ENCODE measurements at places on chromosomes 5 and 9.
A peak's percentile ranks its signal among the peaks of the same experiment; 100 is the strongest.

GRCh38 chr9:116020146-116020545 is 133.4 kb upstream of the PAPPA start:
- no peak for DNase-seq

- DNase-seq: no peak
Observed at GRCh38 chr9:93136011-93136440, 2.0 kb upstream of the NINJ1 start.

DNA sequence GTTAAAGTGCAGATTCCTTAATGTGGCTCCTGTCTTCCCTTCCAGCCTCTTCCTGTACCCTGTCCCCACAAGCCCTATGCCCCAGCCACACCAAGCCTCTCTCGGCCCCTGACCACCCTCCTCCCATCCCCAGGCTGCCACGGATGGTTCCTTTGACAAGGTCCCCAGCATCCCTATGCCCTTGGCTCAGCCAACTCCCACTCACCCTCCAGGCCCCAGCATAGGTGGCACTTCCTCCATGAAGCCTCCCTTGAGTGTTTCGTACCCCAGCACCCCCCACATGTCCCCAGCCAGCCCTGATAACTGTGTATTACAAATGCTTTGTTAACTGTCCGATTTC is 115.5 kb upstream of the TBC1D2 start:
- DNase-seq: no peak

DNA sequence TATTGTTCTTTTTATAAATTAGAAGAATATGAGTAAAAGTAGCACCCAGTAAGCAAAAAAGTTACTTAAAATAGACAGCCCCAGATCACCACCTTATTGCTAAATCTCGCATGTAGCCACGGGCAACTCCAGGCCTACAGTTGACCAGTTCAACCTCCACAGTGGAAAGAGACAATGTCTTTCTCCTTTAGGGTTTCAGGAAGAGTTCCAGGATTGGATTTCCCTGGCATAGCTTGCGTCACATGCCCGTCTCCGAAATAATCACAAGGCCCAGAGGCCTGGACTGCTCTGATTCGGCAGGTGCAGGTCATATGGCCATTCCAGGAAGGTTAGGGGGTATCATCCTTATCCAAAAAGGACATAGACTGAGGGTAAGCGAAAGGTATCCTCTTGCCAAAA is 9.9 kb upstream of the PFDN1 start:
- no peak for DNase-seq

DNA sequence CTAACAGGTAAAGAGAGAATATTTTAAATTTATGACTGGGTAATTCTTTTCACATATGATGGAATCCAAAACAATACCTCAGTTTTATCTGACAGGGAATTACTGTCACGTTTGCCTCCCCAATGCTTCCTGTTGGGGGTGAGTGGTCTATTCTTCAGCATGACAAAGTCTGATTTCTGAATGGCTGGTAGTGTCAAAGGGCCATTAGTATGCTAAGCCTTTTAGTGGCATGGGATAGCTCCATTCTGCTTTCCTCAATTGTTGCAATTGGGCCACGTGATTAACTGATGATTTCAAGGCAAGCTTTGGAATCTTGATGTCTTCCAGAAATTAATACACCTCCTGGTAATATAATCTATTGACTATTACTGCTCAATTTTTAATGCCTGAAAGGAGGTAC is 14.7 kb upstream of the NDUFS4 start:
- no peak for DNase-seq

- DNase-seq: peak; percentile 28
Observed at GRCh38 chr5:37774912-37775483, 64.8 kb downstream of the GDNF start.

DNA sequence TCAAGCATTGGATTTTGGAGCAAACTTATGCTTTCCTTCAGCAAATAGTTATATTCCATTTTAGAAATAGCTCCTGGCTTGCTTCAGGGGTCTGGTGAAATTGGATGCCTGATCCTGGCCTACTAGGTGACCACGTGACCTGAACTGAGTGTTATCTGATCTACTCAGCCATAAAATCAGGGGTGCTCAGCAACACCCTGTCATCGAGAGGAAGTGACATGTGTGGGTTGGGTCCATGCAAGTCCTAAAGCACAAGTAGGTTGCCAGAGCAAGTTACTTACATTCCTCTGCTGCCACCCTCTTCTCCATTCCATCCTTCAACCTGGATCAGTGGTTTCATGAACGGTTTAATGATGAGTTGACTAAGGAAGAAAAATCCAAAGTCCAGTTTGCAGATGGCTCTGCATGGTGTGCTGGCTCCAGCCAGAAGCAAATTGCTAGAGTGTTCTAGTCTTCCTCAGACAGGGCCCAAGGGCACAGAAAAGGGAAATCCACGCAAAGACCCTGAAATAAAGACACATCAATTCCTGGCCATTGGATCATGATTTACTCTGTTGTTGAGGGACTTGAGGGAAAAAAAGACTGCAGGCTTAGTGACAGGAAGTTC is 2.8 kb upstream of the FAM193B start:
- DNase-seq: no peak

GRCh38 chr9:115328228-115328627 is 210.3 kb upstream of the TNC start:
- no peak for DNase-seq

DNA sequence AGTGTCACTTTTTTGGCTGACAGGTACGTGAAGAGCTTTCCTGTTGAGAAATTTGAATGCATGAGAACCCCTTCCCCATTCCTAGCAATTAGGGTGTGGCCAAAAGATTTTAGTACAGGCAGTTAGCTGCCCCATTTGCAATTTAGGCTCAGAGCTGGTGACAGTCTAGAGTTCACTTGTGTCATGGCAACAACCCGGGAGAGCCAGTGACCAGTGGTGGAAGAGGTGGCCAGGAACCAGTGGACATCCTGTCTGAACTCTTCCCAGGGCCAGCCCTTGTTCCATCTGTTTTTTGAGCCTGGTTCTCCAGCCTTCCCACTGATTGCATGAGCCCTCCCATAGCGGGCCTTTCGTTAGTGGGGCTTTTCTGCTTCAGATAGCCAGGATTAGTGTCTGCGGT is 2.5 kb upstream of the NEUROG1 start:
- no peak for DNase-seq

DNA sequence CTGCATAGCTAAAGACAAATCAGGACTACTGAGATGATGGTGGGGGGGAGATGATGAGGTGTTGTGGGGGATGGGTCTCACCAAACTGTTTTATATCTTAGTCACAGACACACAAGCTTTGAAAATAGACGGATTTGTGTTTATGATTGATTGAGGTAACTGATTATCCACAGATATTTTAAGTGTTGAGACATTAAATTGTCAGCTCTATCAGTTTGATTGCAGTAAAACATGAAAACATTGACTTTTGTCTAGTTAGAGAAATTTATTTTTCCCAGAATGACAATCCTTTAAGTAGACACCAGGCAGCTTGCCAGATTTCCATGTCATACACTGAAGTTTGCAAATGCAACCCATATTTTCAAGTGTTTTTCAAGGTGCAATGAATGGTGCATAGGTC is 149.8 kb downstream of the NR2F1-AS1 start:
- DNase-seq: no peak

- DNase-seq: no peak
Observed at GRCh38 chr9:22574740-22575139, 128.1 kb downstream of the DMRTA1 start.

DNA sequence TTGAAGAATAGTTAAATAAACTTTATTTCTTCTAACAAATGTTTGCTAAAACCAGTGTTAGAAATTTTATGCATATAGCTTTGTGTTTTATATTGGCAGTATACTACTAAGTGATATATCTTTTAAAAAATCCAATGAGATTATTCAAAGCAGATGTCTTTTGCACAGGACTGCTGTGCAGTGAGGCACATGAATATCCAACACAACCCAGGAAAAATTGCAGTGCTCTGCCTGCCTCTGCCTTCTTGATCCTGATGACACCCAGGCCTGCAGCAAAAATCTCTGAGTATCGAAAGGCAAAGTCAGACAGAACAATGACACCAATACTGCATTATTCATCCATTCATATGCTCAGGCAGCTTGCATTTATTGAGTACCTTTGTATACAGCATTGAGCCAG is 1076.5 kb upstream of the ARRDC3 start:
- DNase-seq: no peak

DNA sequence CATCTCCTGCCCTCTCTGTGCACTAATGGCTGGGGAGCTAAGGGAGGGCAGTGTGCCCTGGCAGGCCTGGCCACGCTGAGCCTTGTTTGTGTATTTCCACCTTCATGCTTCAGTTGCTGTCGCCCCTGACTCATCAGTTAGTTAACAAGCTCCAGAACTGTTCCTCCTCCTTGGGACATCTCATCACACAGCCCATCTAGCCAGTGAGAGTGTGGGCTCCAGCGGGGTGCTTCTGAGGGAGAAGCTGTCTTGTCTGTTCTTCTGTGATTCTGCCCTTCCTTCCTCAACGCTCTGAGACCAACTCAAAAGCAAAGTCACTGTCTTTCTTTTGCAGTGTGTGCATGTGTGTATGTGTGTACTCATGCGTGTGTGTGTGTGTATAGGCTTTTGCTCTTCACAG is 58.3 kb upstream of the CPEB4 start:
- DNase-seq: no peak

DNA sequence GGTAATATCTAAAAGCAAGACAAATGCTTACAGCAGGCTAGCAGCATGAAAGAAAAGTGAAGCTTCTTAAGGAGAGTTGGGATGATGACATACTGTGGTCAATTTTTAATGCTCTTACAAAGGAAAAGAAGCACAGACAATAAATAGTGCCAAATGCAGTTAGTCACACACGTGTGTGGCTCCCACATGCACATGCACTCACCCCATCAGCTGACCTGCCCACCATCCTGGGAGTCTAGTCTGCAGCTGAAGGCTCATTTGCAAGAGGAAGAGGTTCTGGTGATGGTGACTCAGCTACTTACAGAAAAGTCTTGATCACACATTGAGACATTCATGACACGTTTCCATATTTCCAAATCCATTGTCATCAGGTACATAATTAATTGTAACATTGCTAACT is 129.3 kb downstream of the MRPL36 start:
- DNase-seq: no peak

GRCh38 chr5:73230264-73231245 is 57.6 kb downstream of the TMEM174 start:
- DNase-seq: no peak

DNA sequence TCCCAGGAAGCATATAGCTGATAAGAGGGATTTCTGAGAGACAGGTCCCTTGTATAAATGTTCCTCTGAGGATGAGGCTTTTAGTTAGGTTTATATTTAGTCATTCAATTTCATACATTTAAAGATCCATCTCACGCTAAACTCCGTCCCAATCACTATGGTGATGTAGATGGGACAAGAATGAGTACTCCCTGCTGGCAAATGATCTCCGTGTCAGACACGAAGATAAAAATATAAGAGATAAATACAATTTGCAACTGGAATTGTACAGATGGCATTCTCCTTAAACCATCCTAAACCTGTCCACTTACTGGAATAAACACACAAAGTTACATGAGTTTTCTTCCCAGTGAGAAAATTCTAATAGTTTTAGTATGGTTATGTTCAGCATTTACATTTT is 233.0 kb downstream of the PRR16 start:
- DNase-seq: no peak

DNA sequence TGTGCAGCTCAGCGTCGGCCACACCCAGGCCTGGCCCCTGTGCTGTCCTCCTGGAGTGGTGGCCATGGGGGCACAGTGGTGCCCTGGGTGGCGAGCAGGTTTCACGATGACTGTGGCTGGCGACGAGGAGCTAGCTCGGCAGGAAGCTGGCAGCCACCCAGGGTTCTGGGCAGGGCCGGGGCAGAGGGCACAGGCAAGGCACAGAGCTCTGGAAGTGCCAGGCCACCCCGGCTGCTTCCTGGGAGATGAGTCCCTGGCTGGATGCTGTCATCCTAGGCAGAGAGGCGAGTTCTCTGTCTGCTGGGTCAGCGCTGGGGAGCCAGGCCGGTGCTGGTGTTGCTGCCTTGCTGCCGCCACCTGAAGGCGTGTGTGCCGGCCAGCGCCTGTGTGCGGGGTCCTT is 51.7 kb downstream of the RXRA start:
- DNase-seq: no peak
